ENCODE measurements at places on chromosomes 6 and 20.

DNA sequence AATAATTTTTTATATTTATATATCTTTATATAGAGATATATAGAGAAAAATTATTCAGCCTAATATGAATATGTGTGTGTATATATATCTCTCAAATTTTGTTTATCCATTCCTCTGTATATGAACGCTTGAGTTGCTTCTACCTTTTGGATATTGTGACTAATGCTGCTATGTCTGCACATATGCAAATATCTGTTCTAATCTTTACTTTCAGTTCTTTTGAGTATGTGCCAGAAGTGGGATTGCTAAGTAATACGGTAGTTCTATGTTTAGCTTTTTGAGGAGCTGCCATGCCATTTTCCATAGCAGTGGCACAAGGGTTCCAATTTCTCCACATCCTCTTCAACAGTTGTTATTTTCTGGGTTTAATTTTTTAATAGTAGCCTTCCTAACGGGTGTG, 72.8 kb upstream of the CEP85L start:
- DNase-seq, result no peak

GRCh38 chr6:25196464-25196863, 82.7 kb upstream of the CARMIL1 start:
- DNase-seq, result no peak

DNA sequence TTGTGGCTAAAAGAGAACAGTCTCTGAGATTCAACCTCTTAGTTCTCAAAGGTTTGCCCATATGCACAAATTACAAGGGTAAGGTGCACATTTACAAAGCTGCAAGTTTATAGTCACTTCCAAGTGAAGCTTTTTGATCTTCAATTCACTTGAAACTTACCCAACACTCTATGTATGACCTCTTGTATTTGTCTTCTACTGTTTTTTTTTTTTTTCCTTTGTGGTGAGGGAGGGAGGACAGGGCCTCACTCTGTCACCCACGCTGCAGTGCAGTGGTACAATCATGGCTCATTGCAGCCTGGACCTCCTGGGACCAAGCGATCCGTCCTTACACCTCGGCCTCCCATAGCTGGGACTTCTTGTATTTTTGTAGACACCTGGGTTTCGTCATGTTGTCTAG, 4.5 kb upstream of the FOXO3 start:
- DNase-seq, result no peak

- DNase-seq, result no peak
Measured at GRCh38 chr20:1722513-1723050, 65.0 kb upstream of the SIRPG start.

DNA sequence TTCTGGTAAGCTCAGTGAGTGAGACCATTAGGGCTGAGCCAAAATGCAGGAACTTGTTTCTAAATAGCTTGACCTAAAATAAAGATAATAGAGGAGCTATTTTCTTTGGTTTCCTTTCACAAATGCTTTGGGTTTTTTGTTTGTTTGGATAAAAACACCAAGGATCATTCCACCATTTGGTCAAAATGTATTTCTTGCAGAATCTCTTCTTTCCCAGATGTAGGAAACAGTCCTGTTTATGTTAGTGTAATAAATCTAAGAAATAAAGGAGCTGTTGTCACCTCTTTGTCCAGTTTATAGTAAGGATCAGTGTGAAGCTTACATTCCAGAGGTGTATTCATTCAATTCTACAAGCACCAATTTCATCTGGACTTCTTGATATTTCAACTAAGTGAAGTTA, 297.8 kb downstream of the GJA1 start:
- no peak for DNase-seq

- DNase-seq, result no peak
Measured at GRCh38 chr20:51012357-51012756, 10.6 kb downstream of the KCNG1 start.

GRCh38 chr6:16854986-16855385, 93.7 kb upstream of the ATXN1 start:
- no peak for DNase-seq

GRCh38 chr6:103080497-103080896, 1687.0 kb downstream of the GRIK2 start:
- no peak for DNase-seq

DNA sequence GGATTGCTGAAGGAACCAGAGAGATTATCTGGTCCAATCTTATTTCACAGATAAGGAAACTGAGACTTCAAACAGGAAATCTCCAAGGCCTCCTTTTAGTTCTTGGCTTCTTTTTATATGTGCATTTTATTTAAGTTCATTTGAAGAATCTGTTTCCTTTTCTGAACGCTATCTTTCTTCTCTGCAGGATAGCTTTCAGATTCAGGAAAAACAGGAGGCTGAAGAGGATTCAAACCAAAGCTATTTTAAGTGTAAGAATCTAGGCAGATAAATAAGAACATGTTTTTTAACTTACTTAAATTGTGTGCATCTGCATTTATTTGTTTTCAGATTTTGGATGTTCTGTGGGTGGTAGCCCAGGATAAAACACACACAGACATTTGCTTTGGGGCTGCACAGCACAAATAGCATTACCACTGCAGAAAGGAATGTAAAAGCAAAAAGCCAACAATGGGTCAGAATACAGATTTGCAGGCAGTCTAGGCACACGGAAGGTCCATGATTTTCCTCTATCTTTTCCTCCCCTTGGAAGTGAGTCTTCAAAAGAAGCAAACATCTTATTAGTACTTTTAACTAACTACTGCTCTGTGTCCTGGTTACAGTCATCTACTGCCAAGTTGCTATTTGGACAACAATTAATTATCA, 188.8 kb upstream of the TBX18 start:
- no peak for DNase-seq

- no peak for DNase-seq
Measured at GRCh38 chr6:96545882-96546281, 17.0 kb upstream of the FHL5 start.

DNA sequence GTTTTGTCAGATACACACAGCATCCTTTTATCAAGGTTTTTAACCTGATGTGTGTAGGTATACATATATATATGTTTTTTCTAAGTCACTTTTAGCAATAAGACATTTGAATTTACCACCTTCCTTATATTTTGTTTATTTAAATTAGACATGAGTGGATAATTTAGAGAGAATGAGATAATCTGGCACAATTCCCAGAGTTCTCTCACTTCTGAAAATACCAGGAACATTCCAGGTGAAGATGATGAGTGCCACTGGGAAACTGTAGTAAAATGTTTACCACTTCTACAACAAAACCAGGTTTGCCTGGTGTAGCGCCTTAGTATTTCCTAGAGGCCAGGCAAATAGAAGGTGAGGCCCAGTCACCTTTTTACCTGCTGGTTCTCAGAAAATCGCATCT, 189.5 kb downstream of the TMEM242 start:
- no peak for DNase-seq

DNA sequence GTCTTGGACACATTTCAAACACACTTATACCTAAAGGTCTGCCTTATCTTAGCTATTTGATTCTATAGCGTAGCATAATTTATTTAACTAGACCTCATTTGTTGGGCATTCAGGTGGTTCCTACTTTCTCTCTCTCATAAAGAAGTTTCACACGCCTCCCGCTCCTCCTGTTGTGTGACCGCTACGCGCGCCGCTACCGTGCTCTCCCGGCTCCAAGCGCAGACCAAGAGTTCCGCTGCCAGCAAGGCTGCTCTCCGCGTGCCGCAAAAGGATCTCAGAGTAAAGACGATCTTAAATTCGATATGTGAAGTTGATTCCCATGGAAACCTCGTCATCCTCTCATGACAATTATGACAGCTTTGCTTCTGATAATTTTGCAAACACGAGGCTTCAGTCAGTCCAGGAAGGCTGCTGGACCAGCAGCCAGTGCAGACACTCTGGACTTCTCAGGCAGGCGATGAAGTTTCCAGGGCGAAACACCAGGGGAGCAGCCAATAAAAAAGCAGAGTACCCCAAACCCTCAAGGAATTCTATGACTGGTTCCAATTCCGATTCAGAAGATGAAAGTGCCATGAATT, 20.4 kb downstream of the PRSS16 start:
- DNase-seq, result no peak

GRCh38 chr6:134523903-134524650, 206.2 kb upstream of the SGK1 start:
- no peak for DNase-seq

GRCh38 chr6:16063580-16063979, 65.3 kb upstream of the MYLIP start:
- DNase-seq, result no peak

- DNase-seq, result no peak
Measured at GRCh38 chr6:129281168-129281796, 398.3 kb downstream of the LAMA2 start.

GRCh38 chr6:122653094-122653493, 42.9 kb downstream of the PKIB start:
- DNase-seq, result no peak

GRCh38 chr6:13689511-13690256, 22.0 kb downstream of the RANBP9 start:
- no peak for DNase-seq

- no peak for DNase-seq
Measured at GRCh38 chr6:64811119-64811518, 895.9 kb downstream of the EYS start.

DNA sequence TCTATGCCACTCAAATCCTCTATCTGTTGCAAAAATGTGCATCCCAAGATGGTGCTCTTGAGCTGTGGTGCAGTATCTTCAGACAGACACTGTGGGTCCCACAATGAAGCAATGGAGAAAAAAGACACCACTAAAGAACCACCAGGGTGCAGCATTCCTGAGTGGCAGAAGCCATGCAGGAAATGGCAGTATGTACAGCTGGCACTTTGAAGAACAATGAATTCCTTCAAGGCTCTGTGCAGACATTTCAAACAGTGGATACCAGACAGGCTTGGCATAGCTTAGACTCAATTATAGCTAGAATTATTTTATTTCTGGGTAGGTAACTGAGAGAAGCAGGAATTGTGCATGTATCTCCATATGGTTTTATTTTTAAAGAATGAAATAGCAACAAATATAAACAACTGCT, 24.0 kb upstream of the HDAC2 start:
- DNase-seq, result no peak

- DNase-seq, result no peak
Measured at GRCh38 chr20:63873477-63873971, 8.5 kb downstream of the TPD52L2 start.

DNA sequence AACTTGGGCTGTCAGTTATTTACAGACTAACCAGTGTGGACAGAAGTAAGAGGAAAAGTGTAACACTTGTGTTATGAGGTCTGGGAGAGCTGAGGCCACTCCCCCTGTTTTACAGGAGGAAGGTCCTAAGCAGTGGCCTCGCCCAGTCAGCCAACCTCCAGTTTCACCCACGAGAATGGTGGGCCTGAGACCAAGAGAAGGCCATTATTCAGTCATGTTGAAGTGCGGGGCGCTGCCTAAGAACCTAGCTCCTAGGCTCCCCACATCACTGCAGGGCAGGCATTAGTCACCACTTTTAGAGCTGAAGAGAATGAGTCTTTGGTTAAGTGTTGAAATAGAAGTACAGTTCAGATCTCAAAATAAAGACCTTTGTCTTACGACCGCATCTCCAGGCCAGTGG, 27.9 kb downstream of the CDYL start:
- no peak for DNase-seq

GRCh38 chr6:170522565-170523183, 30.4 kb downstream of the PSMB1 start:
- DNase-seq, result no peak

DNA sequence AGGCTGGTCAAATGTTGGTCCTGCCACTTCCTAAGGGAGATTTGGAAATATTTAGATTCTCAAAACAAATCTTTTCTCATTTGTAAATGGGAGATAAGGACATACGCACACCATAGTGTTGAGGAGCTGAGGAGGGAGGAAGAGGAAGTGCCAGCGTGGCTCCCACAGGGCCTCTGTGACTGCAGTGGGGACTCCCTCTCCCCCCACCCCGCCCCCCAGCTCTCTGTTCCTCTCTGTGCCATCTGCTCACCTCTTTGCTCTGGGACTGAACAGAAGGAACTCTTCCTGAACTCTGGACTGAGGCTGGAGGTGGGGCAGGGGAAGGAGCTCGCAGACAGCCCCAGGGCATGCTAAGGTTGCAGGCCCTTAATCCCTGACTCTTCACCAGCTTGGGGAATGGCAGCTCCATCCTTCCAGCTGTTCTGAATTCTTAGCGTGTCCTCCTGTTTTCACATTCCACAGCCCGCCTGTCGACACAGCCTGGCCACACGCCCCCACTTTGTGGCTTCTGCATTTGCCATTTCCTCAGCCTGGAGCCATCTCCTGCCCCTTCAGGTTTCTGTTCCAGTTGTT, 11.4 kb downstream of the DDX27 start:
- DNase-seq, result no peak

DNA sequence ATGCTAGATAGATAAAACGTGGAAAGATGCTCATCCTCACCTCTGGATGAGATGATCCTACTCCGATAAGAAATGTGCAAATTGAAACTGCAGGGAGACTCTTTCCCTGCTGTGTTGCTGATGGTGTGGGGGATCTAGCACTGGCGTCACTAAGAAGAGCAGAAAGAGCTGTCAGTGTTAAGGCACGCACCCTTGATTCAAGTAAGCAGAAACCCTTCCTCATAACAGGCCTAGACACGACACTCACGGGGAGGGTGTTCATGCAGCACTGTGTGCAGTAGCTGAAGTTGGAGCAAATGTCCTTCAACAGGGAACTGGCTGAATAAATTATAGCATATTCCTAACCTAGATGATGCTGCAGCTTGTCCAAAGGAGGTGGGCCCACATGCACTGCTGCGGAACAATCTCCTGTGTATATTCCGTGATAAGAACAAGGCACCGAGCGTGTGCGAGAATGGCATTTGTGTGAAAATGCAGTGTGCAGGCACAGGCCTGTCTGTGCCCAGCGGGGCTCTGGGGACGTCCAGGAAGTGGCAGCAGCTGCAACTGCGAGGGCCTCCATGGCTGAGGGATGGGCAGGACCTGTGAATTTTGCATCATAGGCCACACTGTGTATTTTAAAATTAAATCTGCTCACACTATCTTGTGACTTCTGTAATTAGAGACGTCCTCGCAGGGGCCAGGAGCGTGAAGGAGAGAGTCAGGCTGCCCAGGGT, 64.0 kb downstream of the TCP11 start:
- no peak for DNase-seq

GRCh38 chr6:150313781-150314180, 55.0 kb upstream of the IYD start:
- no peak for DNase-seq

GRCh38 chr20:59075934-59076508, 33.4 kb upstream of the PRELID3B start:
- no peak for DNase-seq

- no peak for DNase-seq
Measured at GRCh38 chr6:139983555-139984276, 609.3 kb upstream of the CITED2 start.

GRCh38 chr6:134676307-134677281, 273.3 kb downstream of the ALDH8A1 start:
- no peak for DNase-seq

GRCh38 chr6:17305219-17306001, 24.2 kb downstream of the RBM24 start:
- DNase-seq, result no peak
